ENCODE measurements at places on chromosomes 12 and 14.

GRCh38 chr14:106459971-106460730, 933.8 kb downstream of the TMEM121 start:
- peak; percentile 88 for DNase-seq

- no peak for DNase-seq
These were observed 306.1 kb downstream of the KCNC2 start for GRCh38 chr12:74903522-74903921.

- peak; percentile 13 for DNase-seq
These were observed 26.5 kb downstream of the OTUB2 start for GRCh38 chr14:94052662-94053061.

GRCh38 chr14:91047174-91047753, 13.2 kb downstream of the RPS6KA5 start:
- DNase-seq = no peak

DNA sequence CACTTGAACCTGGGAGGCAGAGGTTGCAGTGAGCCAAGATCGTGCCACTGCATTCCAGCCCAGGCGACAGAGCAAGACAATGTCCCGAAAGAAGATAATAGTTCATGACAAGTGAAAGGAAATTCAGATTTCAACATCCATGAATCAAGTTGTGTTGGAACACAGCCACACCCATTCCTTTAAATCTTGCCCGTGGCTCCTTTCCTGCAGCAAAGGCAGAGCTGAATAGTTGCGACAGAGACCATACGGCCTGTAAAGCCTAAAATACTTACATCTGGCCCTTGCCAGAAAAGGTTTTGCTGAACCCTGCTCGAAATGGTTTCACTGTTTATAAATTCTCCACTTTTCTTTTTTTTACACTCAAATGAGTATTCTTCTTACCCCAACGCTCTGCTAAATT, 17.7 kb upstream of the ITPK1 start:
- DNase-seq = no peak

GRCh38 chr12:49641748-49642369, 18.5 kb downstream of the PRPF40B start:
- no peak for DNase-seq

DNA sequence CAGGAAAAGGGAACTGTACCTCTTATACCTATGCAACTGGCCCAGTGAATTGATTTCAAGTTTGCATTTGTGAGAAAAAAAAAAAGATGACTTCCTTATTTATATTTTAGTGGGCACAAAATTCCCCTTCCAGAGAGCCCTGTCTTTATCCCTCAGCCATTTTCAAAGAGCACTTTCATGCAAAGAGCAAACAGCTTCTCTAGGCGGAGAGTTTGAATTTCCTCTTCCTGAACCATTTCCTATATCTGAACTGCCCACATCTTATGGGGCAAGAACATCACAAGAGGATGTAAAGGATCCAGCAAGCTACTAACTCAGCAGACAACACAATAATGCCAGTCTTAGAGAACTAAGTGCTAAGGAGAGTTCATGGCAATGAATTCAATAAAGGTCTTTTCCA, 22.3 kb upstream of the PLXNC1 start:
- no peak for DNase-seq

DNA sequence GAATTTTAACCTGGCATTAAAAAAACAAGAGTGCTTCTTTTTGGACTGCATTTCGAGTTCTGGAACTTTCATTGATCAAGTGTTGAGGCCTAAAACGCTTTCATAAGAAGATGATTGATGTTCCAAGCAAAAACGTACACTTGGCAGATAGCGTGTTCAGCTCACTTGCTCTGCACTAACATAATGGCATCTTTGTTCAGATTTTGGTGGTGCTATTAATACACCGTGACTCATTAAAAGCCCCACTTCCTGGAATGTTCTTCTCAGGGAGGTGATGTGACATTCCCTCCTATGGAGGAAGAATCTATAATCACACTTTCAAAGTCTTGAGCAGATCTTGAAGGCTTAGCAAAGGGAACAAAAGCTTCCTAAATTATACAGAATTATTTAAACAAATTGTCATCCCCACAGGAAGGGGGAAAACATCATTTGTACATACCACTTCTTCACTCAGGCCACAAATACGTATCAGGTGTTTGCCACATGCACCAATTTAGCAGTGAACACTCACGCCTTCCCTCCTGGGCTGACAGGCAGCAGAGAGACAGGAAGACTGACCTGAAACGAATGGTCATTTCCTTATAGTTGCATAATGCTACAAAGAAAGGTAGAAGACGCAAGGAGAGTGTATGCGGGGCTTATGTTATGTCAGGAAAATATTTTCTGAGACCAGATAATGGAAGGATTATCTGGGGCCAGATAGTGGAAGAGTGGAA, 15.4 kb downstream of the HSP90AA1 start:
- DNase-seq = no peak

GRCh38 chr14:59213368-59214315, 25.2 kb downstream of the DAAM1 start:
- no peak for DNase-seq

DNA sequence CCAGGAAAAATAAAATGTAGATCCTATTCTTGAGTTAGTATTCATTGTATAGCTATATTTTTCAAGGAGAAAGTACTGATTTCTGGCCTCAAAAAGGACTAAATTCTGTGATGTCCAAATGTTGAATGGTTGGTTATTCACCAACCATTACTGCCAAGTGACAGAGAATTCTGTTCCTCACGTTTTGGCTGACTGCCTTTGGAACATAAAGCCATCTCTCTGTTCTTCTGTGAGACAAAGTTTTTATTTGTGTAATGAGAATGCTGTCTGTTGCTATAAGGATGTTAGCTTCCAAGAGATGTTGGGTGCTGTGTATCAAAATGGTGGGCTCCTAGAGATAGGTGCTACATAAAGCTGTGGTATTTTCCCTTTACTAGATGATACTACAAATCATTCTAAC, 9.3 kb downstream of the ZNF410 start:
- DNase-seq = no peak

GRCh38 chr14:22819151-22819988, 4.1 kb upstream of the SLC7A7 start:
- DNase-seq = no peak

GRCh38 chr12:22670762-22671161, 45.8 kb downstream of the ETNK1 start:
- no peak for DNase-seq

- DNase-seq = no peak
These were observed 49.7 kb upstream of the BDKRB2 start for GRCh38 chr14:96154900-96155299.

DNA sequence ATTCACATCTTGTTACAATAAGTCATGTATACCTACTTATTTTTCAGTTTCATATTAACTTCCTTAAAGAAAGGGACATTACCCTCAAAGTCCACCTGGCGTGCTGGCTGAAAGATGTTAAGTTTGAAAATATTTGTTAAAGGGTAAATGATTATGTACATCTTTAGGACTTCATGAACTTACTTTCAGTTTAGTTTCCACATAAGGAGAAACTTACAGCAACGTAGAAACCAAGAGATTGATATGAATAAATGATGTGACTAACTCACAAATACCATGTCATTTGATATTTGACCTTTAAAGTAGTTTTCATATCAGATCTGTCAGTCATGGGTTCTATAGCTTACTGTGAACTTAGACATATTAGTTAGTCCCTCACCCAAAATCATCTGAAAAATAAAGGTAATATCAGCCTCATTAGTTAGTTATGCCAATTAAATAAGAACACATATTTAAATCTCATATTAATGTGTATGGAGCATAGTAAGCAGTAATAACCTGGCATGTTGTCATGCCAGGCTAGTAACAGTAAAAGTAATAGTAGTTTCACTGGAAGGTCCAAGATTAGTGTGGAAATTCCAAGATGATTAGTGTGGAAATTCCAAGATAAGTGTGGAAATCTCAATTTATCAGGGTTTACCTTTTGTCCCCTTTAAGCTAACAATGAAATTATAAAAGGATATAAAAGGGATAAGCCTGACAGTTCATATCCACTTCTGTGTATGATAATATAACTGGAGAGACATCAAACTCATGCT, 1.9 kb upstream of the CLEC2D start:
- DNase-seq = no peak

- DNase-seq = no peak
These were observed 8.9 kb upstream of the MORN3 start for GRCh38 chr12:121678305-121678704.

DNA sequence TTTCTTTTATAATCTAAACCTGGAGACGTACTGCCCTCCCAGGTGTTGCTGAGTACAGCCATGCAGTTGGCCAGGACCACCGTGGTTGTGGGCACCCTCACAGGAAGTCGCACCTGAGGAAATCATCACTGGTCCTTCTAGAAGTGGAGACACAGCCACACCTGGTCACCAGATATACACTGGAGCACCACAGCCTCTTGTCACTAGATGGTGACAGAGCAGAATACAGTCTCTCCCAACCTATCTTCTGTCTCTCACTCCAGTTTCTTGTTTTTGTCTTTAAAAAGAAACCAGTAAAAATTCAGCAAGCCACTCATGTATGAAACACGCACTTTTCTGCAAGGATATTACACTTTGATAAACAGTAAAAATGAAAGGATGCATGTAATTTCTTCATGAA, 43.1 kb upstream of the GPHB5 start:
- no peak for DNase-seq

DNA sequence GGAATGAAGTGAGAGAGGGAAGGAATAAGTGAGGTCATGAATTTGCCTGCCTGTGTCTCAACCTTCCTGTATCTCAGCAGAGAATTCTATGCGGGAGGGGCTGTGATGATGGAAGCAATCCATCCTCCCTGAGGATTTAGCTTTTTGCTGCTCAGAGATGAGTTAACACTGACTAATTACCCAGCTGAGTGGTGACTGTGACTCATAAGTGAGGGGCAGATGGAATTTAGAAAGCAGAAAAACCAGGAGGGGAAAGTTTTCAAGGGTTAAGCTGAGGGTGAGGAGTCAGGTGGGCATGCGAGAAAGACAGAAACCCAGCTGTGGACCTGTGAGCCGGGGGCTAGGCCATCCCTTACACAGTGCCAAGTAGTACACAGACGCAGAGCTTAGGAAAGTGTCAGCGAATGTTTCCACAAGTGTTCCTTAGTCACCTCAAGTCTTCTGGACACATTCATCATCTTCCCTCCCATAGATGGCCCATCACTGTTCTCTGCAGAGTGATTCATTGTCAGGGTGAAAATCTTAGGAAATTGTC, 277.9 kb downstream of the IPO8 start:
- DNase-seq = no peak

- no peak for DNase-seq
These were observed 53.9 kb downstream of the ZC3H14 start for GRCh38 chr14:88616697-88617096.

DNA sequence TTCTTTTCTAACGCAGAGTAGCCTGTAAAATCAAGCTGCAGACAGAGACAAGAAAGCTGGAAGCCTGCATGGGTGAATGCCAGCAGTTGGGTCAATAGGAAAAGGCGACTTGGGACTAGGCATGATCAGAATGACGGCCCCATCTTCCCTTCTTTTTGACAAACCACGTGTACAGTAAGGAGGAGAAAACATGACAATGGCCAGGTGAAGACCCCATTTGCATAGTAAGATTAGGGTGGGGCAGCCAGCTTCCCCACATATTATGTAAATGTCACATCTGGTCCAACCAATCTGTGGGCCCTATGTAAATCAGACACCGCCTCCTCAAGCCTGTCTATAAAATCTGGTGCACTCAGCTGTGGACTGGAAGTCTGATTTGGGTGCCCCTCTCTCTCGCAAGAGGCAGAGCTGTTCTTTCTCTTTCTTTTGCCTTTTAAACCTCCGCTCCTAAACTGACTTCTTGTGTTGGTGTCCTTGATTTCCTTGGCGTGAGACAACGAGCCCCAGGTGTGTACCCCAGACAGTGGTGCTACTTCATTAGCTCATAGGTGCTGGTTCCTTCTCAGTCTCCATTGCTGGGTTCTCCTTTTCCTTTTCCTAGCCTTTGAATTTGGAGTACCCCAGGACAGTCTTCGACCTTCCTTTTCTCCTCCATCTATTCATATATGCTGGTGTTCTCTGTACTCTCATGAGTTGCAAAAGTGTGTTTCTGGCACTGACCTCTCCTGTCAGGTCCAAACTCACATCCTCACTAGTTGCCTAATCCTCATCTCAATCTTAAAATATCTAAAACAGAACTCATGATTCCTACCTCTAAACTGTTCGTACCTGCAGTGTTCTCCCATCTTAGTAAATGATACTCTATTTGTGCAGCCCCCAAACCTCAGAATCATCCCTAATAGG, 9.4 kb upstream of the DHRS7 start:
- no peak for DNase-seq

- no peak for DNase-seq
These were observed 1.7 kb upstream of the CHPT1 start for GRCh38 chr12:101695706-101696105.

GRCh38 chr12:32718926-32719325, 36.8 kb downstream of the YARS2 start:
- DNase-seq = no peak

GRCh38 chr12:87025976-87026375, 769.8 kb upstream of the MGAT4C start:
- DNase-seq = no peak

GRCh38 chr12:123782997-123783792, 21.1 kb downstream of the DNAH10 start:
- no peak for DNase-seq

GRCh38 chr12:460261-461230, 807 bp downstream of the B4GALNT3 start:
- peak; percentile 78 for DNase-seq

DNA sequence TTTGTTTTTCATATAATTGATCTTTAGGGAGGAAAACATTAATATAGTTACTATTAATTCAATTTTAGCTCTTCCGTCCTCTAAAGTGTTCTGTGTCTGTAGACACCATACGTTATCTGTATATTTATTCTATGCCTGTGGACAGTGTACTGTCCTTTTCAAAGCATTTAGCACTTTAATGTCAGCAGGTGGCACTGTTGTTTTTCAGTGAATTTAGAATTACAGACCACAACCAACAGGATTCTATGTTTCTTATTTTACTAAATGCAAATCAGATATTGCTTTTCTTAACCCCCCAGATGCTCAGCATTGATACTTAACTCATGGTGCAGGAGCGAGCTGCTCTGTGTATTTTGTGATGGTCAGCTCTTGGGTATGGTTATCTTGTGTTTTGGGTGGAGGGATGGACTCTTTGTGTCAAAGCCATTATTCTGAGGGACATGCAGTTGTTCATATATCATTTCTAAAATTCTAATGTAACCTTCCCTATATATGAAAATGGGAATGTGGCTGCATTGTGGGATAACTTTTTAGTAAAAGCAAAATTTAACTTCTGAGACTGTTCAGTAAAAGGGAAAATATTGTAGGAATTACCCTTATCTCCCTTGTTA, 65.2 kb downstream of the PAPOLA start:
- DNase-seq = no peak

- DNase-seq = no peak
These were observed 52.5 kb upstream of the EVL start for GRCh38 chr14:100012478-100013327.

DNA sequence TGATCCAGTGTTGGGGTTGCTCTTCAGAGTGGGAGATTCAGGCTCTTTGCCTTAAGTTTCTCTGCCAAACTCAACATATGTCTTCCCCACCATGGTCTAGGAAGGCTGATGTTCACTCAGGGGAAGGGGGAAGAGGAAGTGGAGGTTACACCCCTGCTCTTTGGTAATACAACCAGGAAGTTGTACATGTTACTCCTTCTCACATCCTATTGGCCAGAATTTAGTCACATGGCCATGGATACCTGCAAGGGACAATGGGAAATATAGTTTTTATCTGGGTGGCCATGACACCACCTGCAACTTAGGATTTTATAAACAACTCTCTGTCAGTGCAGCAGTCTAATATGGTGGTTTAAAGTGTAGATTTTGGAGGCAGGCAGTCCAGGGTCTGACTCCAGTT, 150.9 kb downstream of the TBX5 start:
- no peak for DNase-seq

Measured in activated effector memory CD4-positive, alpha-beta T cell treated with anti-CD3 and anti-CD28 coated beads, Interleukin-2, amount 50 U/mL, for 16 hours (primary cell).